ENCODE measurements at places on chromosomes 13 and 19.

- DNase-seq, result peak; percentile 43
These were observed 10.4 kb downstream of the SETDB2 start for GRCh38 chr13:49454388-49455006.

GRCh38 chr13:111859354-111860230, 207.4 kb upstream of the SOX1 start:
- DNase-seq, result no peak

DNA sequence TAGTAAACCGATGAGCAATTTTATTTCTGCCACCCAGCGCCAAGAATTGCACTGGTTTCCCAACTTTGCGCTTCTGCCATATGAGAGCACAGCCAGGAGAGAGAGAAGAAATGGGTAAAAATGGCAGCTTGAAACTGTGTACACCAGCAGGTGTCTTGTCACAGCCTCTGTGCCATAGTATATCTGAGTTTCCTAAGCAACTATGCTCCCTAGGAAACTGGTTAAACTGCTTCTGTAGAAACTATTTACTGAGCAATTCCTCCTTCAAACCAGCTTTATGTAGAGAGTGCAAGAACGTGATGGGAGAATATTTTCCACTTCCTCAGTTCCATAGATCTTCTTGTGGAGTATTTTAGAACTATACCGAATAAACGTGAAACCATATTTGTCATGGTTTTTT, 1361.3 kb downstream of the PCDH9 start:
- no peak for DNase-seq

- no peak for DNase-seq
These were observed 6.1 kb downstream of the PTGIR start for GRCh38 chr19:46618670-46619231.

DNA sequence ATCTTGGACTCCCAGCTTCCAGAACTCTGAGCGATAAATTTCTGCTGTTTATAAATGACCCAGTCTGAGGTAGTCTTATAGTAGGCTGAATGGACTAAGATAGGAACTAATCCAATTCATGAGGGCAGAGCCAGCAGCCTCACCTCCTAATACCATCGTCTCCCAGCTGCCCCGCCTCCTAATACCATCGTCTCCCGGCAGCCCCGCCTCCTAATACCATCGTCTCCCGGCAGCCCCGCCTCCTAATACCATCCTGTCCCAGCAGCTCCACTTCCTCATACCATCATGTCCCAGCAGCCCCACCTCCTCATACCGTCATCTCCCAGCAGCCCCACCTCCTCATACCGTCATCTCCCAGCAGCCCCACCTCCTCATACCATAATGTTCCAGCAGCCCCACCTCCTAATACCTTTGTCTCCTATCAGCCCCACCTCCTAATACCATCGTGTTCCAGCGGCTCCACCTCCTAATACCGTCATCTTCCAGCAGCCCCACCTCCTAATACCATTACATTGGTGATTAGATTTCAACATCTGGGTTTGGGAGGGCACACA, 2.4 kb upstream of the ARGLU1 start:
- peak; percentile 42 for DNase-seq

- DNase-seq, result peak; percentile 12
These were observed 148.6 kb upstream of the SOX21 start for GRCh38 chr13:94860981-94861407.

DNA sequence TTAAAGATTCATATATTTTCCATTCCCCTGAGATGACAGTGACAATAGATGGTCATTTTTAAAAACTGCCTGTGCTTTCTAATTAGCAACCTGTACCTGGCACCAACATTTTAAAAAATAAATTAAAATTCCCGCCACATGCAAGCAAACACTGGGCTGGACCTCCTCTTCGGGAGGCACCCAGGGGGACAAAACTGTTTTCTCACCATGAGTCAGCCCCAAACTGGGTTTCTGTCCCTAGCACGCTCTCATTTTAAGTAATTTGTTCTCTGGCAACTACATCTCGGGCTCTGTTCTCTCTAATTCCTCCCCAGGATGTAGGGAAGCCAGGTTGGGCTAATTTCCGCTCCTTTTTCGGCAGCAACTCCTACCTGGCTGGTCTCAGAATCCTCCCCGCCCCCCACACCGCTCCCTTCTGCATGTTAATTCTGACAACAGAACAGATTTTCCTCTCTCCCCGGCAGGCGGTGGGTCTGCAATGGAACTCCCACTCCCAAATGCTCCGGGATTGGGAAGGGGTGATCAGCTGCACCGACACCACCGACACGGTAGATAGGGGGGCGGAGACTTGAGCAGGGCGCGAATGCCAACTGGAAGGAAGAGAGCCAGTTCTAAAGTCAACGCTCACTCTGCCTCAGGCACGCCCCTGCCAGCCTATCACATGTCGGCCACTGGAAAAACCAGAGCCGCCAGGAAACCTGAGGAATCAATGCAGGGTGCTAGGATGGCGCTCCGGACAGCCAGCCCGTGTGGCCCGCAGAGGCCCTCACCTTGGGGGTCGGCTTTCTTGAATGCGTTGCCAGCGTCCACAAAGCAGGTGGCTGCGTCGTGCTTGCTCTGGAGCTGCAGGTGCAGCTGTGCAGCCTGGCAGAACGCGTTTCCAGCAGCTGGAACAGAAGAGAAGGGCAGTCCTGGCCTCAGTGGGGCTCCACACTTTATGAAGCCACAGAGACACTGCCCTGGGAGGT, 14.7 kb downstream of the NAPA start:
- DNase-seq, result no peak

Measured in fibroblast of skin of abdomen (primary cell).